ENCODE measurements at places on chromosomes 12 and 14.

DNA sequence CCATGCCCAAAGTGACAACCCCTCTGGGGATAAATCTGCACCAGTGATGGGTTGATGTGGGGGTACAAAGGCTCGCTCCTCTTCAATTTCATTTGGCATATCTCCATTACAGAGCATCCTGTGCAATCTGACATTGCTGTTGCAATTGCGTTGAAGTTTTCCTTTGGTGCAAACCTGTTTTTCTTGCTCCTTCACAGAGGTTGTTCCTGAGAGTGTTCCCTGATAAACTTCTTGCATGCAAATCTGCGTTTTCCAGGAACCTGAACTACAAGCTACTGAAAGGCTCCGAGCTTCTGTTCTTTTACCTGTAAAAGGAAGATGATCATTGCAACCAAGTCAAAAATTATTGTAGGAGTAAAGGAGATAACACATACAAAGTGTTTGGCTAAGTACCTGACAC is 26.1 kb downstream of the SERPINA11 start:
- no peak for DNase-seq

DNA sequence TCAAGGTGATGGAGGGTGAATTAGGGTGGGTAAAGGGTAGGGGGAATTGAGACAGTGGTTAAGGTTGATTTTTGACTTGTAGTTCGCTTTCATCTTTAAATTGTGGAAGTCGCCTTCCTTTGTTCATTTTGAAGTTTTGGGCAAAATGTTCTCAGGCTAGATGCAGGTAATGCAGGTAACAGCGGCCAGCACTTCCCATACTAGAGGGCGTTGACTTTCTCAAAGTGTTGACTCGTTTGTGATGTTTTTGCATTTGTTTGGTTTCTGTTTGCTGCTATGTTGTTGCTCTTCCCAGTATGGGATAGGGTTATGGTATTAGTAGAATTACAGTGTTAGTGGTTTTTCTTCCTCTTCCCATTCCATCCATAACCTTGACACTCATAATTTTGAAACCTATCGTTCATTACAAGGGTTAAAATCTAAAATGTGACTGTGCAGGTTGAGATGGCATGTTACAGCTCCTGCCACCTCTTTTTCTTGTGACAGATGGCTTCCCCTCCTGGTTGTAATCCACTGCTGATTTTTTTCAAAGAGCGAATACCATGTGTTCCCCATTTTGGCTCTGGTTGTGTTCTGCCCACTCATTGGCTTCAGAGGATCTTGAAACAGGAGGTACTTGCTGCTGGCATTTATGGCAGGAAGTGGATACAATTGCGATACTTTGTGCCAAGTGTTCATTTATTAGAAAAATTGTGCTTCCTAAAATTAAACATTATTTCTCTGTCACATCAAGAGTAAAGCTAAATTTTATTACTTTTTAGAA is 57.1 kb downstream of the ERC1 start:
- no peak for DNase-seq

DNA sequence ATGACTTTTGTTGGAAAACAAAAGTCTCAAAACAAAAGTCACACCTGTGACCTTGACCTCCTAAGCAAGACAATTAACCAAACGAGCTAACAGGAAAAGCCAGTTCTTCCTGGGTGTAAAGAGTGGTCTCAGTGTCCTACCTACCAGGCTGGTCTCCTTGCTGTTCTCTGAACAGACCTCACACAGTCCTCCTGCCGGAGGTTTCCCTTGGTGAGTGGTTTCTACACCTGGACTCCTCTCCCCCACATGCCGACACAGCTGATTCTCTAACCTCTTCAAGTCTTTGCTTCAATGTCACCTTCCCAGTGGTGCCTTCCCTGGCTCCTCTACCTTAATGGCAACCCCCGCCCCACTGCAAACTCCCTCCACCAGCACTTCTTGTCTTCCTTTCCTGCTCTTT is 238.6 kb downstream of the ZFP36L1 start:
- no peak for DNase-seq

DNA sequence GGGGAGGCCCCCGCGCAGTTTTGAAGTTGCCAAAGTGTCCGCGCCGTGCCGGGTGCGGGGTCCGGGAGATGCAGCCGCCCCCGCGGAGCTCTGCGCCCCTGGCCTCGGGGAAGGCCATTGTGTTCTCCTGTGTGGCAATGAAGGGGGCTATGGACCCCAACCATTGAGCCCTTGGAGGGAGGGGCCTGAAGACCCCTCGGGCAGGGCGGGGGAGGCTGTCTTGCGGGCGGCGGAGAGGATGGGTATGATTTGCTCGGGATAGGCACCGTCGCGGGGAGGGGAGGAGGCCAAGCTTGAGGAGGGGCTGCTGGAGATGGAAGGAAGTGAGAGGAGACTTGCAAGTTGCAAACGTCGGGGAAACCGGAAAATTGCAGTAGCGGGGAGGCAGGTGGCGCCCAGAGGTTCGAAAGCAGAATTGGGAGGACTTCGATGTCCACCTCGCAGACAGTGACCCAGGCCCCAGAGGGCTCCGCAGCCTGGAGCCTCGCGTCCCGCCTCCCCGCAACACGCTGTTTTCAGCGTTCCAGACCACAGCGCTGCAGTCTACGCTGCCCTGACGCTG is 25.4 kb downstream of the BCL11B start:
- DNase-seq = no peak

- DNase-seq = no peak
Measured at GRCh38 chr12:21583587-21583986, 21.1 kb downstream of the GYS2 start.

DNA sequence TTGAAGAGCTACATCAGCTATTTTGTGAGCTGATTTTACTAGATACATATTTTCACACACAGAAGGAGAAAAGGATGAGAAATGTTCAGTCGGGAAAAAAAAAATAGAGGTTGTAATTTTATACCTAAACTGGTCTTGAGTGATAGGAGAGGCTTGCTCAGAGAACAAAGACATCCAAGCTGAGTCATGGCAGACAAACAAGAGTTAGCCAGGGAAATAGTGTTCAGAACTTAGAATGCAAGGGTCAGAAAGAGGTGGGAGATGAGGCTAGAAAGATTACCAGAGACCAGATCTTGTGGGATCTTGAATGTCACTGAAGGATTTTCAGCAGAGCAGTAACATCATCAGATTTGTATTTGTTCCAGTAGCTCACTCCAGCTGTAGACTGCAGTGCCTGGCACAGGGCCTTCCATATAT is 121.9 kb upstream of the ATF1 start:
- DNase-seq = no peak

- no peak for DNase-seq
Measured at GRCh38 chr12:53805067-53805466, 53.3 kb upstream of the CISTR start.

- DNase-seq = no peak
Measured at GRCh38 chr12:24304285-24304684, 354.8 kb upstream of the SOX5 start.

- DNase-seq = no peak
Measured at GRCh38 chr14:42001431-42001830, 394.8 kb downstream of the LRFN5 start.

GRCh38 chr12:105205322-105206048 is 30.5 kb downstream of the APPL2 start:
- DNase-seq = no peak

GRCh38 chr12:87943023-87943422 is 86.2 kb downstream of the C12orf50 start:
- DNase-seq = no peak

DNA sequence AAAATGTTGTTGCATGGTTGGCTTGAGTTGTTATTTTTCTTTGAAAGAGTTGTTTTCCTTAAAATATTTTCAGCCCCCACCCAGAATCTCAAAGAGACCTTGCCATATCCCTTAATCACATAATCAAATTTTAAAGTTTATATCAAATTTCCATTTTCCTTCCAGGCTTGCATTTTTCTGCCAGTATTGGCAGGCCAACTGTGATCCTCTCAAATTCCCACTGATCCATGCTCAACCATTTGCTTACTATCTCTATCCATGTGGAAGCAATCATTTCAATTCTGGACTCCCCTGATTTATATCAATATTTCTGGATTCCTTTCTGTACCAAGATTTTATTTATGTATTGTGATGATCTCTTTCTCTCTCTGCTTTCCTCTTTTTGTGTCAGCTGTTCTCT is 64.2 kb upstream of the PYGL start:
- no peak for DNase-seq

GRCh38 chr12:24134092-24134491 is 184.6 kb upstream of the SOX5 start:
- DNase-seq = no peak

DNA sequence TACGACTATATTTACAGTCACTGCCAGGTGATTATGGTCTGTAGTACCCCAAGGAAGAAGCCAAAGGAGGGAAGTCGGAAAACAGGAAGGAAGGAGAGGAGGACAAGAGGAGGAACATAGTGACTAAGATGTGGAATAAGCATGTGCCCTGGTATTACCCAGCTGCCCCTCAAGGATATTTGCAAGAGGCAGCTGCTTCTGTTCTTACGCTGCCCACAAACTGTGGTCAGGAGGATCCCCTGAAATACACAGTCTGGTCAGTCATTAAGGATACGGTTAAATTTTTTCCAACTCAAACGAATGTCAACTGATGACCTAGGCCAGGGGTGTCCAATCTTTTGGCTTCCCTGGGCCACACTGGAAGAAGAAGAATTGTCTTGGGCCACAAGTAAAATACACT is 126.5 kb downstream of the CMAS start:
- DNase-seq = no peak

- peak; percentile 43 for DNase-seq
Measured at GRCh38 chr12:121494093-121494787, 86.6 kb downstream of the KDM2B start.

DNA sequence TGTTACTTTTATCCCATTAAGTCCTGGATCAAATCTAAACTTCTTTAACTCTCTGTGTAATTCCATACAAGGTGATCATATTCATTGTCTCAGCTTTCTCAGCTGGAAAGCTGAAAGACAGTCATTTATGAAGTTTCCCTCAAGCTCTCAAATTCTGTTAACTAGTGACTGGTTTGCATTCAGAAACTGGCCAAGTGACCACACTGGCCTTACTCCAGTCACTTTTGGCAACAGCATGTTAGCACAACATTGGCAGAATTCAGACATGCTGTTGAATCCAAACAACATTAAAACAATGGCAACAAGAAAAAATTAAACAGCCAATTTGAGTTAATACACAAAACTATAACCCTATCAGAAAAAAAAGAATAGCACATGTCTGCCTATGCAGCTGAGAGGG is 343.3 kb downstream of the MDGA2 start:
- DNase-seq = no peak

DNA sequence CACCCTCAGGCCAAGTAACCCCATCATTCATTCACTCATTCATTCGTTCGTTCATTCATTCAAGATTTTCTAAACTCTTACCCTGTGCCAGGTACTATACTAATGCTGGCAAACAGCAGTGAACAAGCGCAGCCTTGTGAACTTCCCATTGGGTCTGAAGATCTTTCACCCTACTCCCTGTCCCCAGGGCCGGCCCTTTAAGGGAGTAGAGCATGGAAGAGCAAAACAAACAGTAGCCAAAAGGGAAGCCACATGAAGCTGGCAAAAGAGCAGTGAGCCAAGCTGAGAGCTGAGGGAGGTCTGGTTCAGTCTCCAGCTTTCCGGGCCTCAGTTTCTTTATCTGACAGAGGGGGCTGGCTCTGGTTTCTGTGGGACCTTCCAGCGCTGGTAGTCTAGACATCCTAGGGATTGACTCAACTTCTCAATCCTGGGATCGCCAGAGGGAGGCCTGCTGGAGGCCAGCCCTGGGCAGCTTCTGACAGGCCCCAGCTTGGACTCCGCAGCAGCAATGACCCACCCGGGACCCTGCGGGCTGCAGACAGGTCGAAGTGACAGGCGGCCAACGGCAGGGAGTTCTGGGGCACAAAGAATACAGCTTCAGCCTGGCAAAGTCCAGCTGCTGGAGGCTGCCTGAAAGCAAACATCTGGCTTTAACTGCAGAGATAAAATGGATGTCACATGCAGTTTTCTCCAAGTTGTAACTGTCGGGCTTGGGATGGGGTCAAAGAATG is 27.1 kb downstream of the ACTN1 start:
- peak; percentile 28 for DNase-seq

- DNase-seq = peak; percentile 92
Measured at GRCh38 chr12:100573292-100574186, at the start of gene GAS2L3. GAS2L3 (plus strand) TSS chr12:100573684; CDS start chr12:100594905, 21,221 bp downstream.

GRCh38 chr12:91194500-91194899 is 11.9 kb upstream of the DCN start:
- no peak for DNase-seq

- DNase-seq = no peak
Measured at GRCh38 chr12:99282624-99283023, 364.9 kb upstream of the GARIN6 start.

DNA sequence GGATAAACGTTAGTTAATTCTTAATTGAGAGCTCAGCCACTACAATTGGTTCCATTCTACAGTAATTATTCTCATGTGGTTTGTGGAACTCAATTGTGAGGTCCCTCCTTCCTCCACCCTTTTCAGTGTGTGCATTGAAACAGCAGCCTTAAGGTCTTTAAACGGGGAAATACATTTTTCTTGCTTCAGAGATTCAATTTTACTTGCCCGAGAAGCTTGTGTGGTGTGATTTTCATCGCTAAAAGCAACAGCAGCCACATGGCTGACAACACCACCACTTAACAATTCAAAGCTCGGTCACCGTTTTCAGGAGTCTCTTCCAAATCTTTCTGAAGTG is 733 bp upstream of the PPFIBP1 start:
- peak; percentile 28 for DNase-seq

DNA sequence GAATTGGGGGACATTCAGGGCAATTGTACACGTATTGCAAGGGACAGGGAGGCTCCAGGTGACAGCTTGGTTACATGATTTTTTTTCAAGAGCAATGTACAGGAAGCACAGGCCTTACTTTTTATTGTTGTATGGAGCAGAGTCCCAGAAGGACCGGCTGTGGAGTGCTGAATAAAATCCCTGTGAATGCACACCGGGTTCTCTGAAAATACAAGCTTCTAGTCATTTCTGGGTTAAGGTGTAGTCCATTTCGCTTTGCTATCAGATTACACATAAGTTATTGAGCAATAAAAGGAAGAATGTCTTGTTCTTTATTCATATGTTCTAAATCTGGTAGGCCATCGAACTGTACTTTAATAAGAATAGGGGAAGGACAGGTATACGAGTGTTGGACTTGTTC is 52.2 kb downstream of the PDE3A start:
- no peak for DNase-seq

GRCh38 chr12:20757-21156 is 45.8 kb upstream of the IQSEC3 start:
- no peak for DNase-seq
